ENCODE measurements at places on chromosomes 5 and 9. TPM values are rescaled to one million over a fixed set of nuclear protein-coding genes. Genes with fewer than 3 reads are reported as not detected.

MYMK gene
- not detected for total RNA-seq

FGD3 gene
- 2.3 TPM for total RNA-seq

GRCh38 chr5:171984748-171985419 lies 21.6 kb downstream of the FBXW11 start:
- DNase-seq, result no peak

- DNase-seq, result no peak
These were observed 28.7 kb downstream of the ANXA1 start for GRCh38 chr9:73180403-73180802.

GRCh38 chr5:98586581-98586980 lies 186.9 kb upstream of the RGMB start:
- no peak for DNase-seq

- no peak for DNase-seq
These were observed 133.7 kb downstream of the NUDT12 start for GRCh38 chr5:103428923-103429322.

DNA sequence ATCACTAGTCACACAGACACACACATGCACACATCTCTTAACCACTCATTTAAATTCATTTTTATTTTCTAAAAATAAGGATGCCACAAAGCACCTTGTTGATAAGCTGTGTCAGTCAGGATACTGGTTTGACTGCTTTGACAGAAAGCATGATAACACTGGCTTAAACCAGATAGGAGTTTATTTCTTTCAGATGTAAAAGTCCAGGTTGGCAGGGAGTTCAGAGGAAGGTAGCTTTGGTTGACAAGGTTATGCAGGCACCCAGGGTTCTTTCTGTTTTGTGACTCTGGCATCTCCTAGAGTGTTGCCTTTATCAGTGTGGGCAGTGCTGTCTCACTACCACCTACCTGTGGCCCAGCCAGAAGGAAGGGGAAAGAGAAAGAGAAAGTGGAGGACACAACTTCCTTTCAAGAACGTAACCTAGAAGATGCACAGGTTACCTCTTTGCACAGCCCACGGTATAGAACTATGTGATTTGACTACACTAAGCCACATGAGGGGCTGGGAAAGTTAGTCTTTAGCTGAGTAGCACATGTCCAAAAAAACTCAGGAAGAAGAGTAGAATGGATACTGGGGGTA lies 334.7 kb downstream of the OSTF1 start:
- no peak for DNase-seq

Data from colonic mucosa (tissue), 4 donors.